ENCODE measurements at places on chromosomes 1 and 21. TPM values are rescaled to one million over a fixed set of nuclear protein-coding genes. Genes with fewer than 3 reads are reported as not detected.

DNA sequence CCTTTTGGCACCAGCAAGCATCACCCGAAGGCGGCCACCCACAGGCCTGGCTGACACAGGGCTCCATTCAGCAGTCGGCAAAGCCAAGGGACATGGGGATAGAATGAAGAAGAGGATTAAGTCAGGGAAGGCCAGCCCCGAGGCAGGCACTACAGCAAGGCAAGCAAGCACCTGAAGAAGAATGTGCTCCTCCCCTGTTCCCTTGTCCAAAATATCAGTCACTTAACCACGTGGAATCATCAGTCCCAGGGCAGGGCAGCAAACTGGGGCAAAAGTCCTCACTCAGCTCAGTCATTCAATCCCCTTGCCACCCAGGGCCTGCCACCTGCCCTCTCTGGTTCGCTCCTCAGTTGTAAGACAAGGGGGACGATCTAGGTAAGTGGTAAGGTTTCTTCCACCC lies 9.3 kb downstream of the KANK4 start:
- H3K4me1 ChIP-seq: no peaks in the 10 kb centered on the region
- H3K27me3 ChIP-seq: peaks cover 10% of the 10 kb centered on the region
- no peak for DNase-seq
- no peak overlapping the region for H3K27ac ChIP-seq

GRCh38 chr1:21324368-21325141 lies 34.3 kb upstream of the ECE1 start:
- H3K4me3 ChIP-seq: peak overlapping the region; percentile 72
- H3K4me1 ChIP-seq: peaks cover 57% of the 10 kb centered on the region
- H3K36me3 ChIP-seq: peaks cover 6% of the 10 kb centered on the region
- H3K27ac ChIP-seq: peak overlapping the region; percentile 77

- H3K4me1 ChIP-seq: no peaks in the 10 kb centered on the region
- peaks cover 2% of the 10 kb centered on the region for H3K36me3 ChIP-seq
- DNase-seq: no peak
- no peak overlapping the region for H3K4me3 ChIP-seq
- no peak overlapping the region for H3K27ac ChIP-seq
These were observed 135.0 kb downstream of the ATP5PO start for GRCh38 chr21:33780631-33781030.

DNA sequence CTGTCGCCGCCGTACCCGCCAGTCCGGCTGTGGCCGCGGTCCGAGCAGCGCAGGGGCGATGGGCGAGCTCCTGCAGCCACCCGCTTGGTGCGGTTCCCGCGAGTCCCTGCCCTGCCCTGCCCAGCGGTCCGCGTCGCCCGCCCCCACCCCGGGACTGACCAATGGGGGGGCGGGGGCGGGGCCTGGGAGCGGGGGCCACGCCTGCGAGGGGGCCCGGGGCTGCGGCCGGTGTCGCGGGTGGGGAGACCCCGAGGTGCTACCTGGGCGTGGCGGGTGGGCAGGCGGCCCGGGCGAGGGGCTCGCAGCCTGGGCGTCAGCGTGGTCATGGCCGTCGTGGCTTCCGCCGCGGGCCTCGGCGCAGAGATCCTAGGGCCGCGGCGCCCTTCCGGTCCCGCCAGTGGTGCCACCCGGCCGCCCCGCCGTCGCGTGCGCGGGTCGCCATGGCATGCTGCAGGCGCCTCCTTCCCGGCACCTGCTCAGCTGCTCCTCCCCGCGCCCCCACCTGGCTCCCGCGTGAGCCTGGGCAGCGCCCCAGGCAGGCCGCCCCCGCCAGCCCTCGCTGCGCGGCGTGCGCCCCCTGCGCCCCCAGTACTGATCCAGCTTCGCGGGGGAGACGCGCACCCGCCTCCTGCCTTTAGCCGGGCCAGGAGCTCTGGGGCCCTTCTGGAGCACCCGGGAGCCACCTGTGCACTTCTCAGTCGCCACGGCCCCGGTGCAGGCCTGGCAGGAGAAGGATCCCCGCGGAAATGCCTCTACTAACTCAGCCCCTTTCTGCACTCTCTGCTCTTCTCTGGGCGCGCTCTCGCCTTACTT lies at the start of gene BMP8B:
BMP8B (minus strand) TSS at position 108 of the 813 bp plus-strand sequence. CDS start 380 bp downstream, outside the sequence.
- DNase-seq: peak; percentile 69
- no peaks in the 10 kb centered on the region for H3K36me3 ChIP-seq
- peak within 1 kb of the TSS; percentile 75 for H3K4me3 ChIP-seq
- H3K4me1 ChIP-seq: peaks cover 9% of the 10 kb centered on the region
- H3K27ac ChIP-seq: peak within 1 kb of the TSS; percentile 57

DNA sequence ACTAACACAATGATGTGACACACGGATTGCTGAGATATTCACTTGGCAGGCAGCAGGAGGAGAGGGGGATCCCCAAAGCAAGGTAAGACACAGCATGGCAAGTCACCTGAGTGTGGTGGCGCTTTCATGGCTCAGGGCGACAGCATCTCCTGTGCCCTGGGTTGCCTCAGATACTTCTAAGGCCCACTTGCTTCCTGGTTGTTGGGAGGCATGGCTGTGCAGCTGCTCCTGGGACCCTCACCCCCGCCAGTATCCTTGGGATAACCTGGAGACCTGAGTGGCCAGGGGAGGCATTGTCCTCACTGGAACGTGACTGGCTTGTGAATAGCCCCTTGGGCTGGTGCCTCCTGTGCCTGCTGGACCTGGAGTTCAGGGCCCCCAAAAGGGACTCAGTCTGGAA lies 69.8 kb downstream of the STUM start:
- H3K27ac ChIP-seq: no peak overlapping the region
- H3K4me3 ChIP-seq: no peak overlapping the region
- peaks cover 16% of the 10 kb centered on the region for H3K27me3 ChIP-seq
- H3K36me3 ChIP-seq: no peaks in the 10 kb centered on the region
- no peak for DNase-seq

- DNase-seq: no peak
- no peak overlapping the region for H3K4me3 ChIP-seq
- H3K4me1 ChIP-seq: no peaks in the 10 kb centered on the region
- no peak overlapping the region for H3K27ac ChIP-seq
These were observed 63.1 kb upstream of the SLC2A1 start for GRCh38 chr1:43021547-43022474.

- H3K4me3 ChIP-seq: no peak overlapping the region
- no peaks in the 10 kb centered on the region for H3K36me3 ChIP-seq
- H3K27me3 ChIP-seq: no peaks in the 10 kb centered on the region
- DNase-seq: no peak
- H3K27ac ChIP-seq: no peak overlapping the region
These were observed 984.4 kb upstream of the NCAM2 start for GRCh38 chr21:20013851-20014250.

- H3K4me3 ChIP-seq: no peak overlapping the region
- no peak for DNase-seq
- H3K36me3 ChIP-seq: no peaks in the 10 kb centered on the region
- peaks cover 16% of the 10 kb centered on the region for H3K4me1 ChIP-seq
- H3K27me3 ChIP-seq: no peaks in the 10 kb centered on the region
These were observed 275.2 kb upstream of the C1orf105 start for GRCh38 chr1:172145231-172145651.

- DNase-seq: no peak
- no peak overlapping the region for H3K4me3 ChIP-seq
- no peaks in the 10 kb centered on the region for H3K4me1 ChIP-seq
- no peak overlapping the region for H3K27ac ChIP-seq
- H3K27me3 ChIP-seq: peaks cover 2% of the 10 kb centered on the region
- H3K36me3 ChIP-seq: no peaks in the 10 kb centered on the region
These were observed 27.4 kb upstream of the GJA9 start for GRCh38 chr1:38908821-38909220.

DNA sequence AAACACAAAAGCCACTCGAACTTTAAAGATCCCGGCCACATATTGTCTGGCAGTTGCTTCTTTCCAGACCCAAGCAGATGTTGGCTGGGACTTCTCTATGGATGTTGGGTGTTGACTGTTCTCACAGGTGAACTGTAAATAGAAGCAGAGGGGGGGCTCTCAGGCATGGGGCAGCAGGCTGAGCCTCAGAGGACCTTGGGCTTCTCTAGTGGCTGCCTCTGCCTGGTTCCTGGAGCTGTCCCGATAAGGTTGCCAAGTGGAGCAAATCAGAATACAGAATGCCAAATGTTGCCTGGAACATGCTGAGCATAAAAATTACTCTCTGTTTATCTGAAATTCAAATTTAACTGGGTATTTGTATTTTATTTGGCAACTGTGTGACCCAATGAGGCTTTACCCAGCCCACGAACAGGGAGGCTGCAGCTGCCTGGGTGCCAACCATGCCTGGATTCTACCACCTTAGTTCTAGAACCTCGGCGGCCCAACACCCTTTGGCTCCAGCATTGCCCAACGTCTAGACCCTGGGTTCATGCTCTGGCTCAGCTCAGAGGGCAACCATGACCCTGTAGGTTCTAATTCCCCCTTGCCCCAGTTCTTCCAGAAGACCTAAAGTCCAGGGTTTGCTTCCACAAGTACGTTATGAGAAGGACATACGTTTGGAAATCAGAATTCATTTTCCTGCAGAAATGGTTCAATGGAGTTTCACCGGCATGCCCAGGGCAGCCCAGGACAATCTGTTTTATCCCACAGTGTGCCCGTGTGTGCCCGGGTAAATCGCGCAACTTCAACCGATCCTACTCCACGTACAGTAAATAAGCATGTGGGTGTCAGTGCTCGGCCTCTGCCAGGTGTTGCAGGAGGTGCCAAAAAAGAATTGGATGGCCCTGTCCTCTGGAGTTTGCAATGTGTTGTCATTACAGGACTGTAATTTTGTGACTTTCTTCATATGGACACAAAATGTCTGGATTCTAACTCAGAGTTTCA lies 5.4 kb upstream of the SLC45A1 start:
- H3K4me1 ChIP-seq: peaks cover under 1% of the 10 kb centered on the region
- H3K36me3 ChIP-seq: no peaks in the 10 kb centered on the region
- H3K27ac ChIP-seq: no peak overlapping the region
- peaks cover 39% of the 10 kb centered on the region for H3K27me3 ChIP-seq
- DNase-seq: no peak
- no peak overlapping the region for H3K4me3 ChIP-seq

GRCh38 chr1:21629971-21630370 lies 39.2 kb downstream of the RAP1GAP start:
- no peak for DNase-seq
- peaks cover 11% of the 10 kb centered on the region for H3K27me3 ChIP-seq
- no peak overlapping the region for H3K27ac ChIP-seq

- H3K36me3 ChIP-seq: no peaks in the 10 kb centered on the region
- H3K27me3 ChIP-seq: no peaks in the 10 kb centered on the region
- H3K4me3 ChIP-seq: no peak overlapping the region
These were observed 34.6 kb upstream of the ZNF281 start for GRCh38 chr1:200444478-200444877.

The RIIAD1 gene
- not detected for total RNA-seq

The GJB5 gene
- total RNA-seq: not detected

The STUM gene
- total RNA-seq: not detected

The WNT3A gene
- not detected for total RNA-seq

The NMNAT1 gene
- total RNA-seq: 6.5 TPM

The XKR8 gene
- total RNA-seq: 8.7 TPM

The CDA gene
- total RNA-seq: not detected

The DYNLT5 gene
- total RNA-seq: not detected

The MYOC gene
- not detected for total RNA-seq
